ENCODE measurements at places on chromosomes 7 and 10. TPM values are rescaled to one million over a fixed set of nuclear protein-coding genes. Genes with fewer than 3 reads are reported as not detected.

ACSL5 gene
- not detected for total RNA-seq

VSTM2A gene
- not detected for total RNA-seq

OR2A7 gene
- 1.1 TPM for total RNA-seq

GBX1 gene
- total RNA-seq: not detected

GPR15LG gene
- not detected for total RNA-seq

SLF2 gene
- 6.9 TPM for total RNA-seq

FFAR4 gene
- not detected for total RNA-seq

RPEL1 gene
- 0.04 TPM for total RNA-seq

CLDN15 gene
- total RNA-seq: 2.8 TPM

PTN gene
- not detected for total RNA-seq

METTL2B gene
- total RNA-seq: 38.0 TPM

PDE6C gene
- total RNA-seq: not detected

CPN1 gene
- total RNA-seq: not detected

MALRD1 gene
- 0.08 TPM for total RNA-seq

PALD1 gene
- total RNA-seq: 0.04 TPM

AKR1C3 gene
- 3.7 TPM for total RNA-seq

SPDYE9 gene
- not detected for total RNA-seq

NYAP1 gene
- 4.8 TPM for total RNA-seq

NPSR1 gene
- not detected for total RNA-seq

DYDC2 gene
- total RNA-seq: 0.08 TPM

ARHGAP22 gene
- 9.0 TPM for total RNA-seq

PITX3 gene
- total RNA-seq: 0.55 TPM

EIF4EBP2 gene
- total RNA-seq: 12.5 TPM

CCL24 gene
- not detected for total RNA-seq

CDC14C gene
- total RNA-seq: not detected

SEMA3E gene
- 0.23 TPM for total RNA-seq

SLC39A12 gene
- not detected for total RNA-seq

LRRC18 gene
- not detected for total RNA-seq

ATP6V0A4 gene
- 0.19 TPM for total RNA-seq

HOXA7 gene
- 3.6 TPM for total RNA-seq

INHBA gene
- 121 TPM for total RNA-seq
